T-helper 17 cell (primary cell): ENCODE measurements at places on chromosomes 6 and 20.

DNA sequence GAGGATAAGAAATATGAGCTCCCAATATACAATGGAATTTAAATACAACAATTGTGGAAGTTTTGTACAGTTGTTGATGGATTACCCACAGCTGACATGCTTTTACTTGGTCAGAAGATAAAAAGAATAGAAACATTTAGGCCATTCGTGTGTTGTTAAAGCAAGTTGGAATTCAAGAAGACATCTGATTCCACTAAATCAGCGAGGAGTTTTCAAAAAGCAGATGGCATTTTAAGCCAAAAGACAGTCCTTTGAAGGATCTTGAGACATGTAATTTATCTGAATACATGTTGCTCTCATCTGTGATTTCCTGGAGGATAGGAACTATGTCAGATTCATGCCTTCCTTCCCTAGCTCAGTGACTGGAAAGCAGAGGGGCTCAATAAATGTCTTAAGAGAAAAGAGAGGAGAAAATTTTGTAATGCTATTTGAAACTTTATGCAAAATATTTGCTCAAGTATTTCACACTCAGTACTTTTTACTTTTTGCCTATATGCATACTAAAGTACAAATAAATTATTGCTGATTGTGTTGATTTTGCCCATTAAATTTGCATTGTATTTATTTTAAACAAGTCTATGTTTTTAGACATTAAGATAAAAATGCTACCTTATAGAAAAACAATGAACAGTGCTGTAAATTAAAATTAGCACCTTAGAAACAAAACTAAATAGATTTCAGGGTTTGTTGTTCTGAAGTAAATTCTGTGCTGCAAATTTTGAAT is 733.8 kb upstream of the FLRT3 start:
- DNase-seq: no peak

DNA sequence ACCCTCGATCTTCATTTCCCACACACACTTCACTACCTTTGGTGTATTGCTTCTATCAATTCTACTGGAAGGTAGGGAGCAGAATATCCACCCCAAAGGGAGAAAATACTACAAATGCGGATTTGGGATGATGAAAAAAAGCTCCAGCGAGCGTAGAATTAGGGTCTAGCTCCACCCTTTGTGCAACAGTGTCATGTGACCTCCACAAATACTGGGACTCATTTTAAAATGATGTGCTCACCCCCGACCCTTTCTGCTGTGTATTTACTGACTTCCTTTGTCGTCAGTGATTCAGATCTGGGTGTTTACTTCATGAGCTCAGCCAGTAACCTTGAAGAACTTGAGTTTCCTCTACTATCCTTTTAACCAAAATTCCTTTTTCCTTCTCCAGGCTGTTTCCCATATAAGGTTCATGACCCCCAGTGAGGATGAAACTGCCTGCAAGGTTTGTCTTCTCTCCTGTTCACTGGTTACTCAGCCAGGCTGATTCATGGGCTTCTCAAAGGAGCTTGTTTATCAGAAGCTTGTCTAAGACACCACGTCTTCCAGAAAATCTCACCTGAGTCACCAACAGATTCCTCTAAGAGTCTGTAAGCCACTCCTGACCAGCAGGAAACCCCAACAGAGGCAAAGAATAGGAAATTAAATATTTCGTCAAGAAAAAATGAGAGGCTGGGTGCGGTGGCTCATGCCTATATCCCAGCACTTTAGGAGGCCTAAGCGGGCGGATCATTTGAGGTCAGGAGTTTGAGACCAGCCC is 39.6 kb upstream of the PAX1 start:
- DNase-seq: no peak

GRCh38 chr6:5583528-5583927 is 322.2 kb downstream of the FARS2 start:
- DNase-seq: no peak

DNA sequence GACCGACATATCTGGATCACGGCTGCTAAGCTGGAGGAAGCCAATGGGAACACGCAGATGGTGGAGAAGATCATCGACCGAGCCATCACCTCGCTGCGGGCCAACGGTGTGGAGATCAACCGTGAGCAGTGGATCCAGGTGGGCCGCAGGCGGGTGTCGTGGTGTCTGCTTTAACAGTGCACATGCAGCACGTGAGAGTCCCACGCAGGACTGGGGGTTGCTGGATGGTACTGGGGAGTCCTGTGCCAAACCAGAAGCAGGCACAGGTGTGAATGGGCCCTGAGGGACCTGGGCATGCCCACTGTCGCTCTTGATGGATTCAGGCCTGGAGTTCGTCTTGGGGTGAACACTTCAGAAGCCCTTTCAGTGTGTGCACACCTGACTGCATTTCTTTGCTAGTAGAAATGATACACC is 24.6 kb upstream of the C20orf204 start:
- no peak for DNase-seq

- DNase-seq: no peak
Observed at GRCh38 chr6:19128701-19129100, 708.5 kb upstream of the ID4 start.

DNA sequence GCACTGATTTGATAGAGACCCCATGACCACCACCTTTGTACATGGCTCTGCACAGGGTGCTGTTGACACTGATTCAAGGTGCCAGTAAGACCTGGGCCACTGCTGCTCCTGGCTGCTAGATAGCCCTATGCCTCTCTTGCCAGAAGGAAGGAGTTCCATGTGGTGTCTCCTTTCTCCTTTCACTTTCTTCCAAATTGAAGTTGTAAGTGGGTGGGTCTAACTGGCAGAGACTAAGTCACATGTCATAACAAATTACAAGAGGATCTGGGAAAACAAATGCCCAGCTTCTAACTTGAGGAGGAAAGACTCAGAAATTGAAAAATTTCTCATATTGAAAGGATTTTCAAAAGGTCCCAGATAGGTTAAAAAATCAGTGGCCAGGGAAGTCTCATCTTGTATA is 116.8 kb downstream of the TFAP2B start:
- DNase-seq: no peak

DNA sequence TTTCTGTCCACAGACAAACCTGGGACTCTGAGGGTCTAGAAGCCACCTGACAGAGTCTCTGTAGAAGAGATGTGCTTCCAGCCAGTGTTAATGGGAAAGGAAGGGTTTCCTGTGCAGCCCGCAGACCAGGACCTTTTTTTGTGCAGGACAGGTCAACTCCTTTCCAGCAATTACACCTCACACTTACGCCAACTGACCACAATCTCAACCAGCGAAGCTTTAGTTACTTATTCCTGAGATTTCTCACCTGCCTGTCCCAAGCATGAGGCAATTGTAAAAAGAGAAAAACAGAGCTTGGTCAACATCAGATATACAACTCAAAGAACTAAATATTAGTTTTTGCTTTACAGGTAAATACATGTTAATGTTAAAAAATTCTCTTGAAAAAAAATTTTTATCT is 393.8 kb upstream of the ID4 start:
- DNase-seq: no peak

DNA sequence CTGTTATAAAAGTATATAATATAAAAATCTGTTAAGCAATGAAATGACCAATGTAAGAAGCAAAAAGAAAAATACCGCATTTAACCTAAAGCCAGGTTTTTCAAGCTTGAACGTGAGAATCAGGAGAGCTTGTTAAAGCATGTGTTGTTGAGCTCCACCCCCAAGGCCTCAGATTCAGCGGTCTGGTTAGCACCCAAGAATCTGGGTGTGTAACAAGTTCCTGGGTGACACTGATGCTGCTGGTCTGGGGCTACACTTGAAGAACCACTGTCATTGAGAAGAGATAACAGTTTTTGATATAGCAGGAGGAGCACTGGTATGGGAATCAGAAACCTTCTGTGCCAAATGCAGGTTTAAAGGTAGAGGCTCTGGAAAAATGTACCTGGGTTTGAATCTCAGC is 154.0 kb downstream of the ID4 start:
- no peak for DNase-seq

- DNase-seq: no peak
Observed at GRCh38 chr20:36686504-36686903, 40.5 kb upstream of the SLA2 start.

GRCh38 chr6:7053125-7053774 is 54.5 kb upstream of the RREB1 start:
- no peak for DNase-seq

DNA sequence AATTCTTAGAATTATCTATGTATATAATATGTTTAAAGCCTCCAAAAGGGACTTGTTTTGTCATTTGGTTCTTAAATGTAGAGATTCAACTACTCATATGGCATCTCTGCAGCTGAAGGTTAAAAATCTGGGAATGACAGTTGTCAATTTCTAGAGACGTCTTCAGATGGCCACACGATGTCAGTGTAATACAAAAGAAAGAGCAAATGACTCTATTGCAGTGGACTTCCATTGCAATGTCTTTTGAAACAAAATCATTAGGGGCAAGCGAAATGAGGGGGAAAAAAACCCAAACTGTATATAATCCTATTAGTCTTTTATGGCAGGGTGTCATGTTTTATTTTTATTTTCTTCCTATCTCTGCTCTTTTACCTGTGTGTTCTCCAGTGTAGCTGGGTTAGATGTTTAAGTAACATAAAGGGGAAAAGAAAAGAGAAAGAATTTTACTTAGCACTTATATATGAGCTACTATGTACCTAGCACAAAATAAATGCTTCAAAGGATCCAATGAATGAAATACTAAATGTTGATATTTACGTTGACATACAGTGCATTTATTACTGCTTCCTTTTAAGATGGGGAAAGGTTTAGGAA is 26.2 kb downstream of the CCN2 start:
- no peak for DNase-seq

DNA sequence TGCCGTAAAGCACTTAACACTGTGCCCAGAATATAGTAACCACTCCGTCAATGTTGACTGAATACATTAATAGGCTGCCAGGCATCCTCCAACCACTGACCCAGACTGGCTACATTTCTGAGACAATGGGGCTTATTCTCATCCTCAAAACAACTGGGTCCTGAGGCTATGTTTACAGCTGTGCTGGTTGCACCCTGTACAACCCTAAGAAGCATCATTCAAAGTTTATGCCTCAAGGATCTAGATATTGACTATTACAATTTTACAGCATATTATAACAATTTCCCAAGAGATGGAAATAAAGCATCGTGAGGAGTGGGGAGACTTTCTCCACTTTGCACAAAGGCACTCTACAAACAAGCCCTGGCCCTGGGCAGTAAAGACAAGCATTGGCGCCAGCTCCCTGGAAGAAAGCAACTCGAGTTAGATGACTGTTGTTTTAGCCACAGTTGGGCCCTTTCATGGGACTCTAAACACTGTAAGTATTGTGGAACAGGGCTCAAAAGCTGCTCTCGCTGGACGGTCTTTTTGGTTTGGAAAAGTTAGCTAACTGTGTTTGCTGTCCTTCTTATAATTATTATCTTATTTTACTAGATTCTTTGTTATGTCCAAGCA is 30.2 kb downstream of the MYLIP start:
- DNase-seq: no peak

- DNase-seq: no peak
Observed at GRCh38 chr6:145427232-145427631, 308.1 kb downstream of the EPM2A start.

DNA sequence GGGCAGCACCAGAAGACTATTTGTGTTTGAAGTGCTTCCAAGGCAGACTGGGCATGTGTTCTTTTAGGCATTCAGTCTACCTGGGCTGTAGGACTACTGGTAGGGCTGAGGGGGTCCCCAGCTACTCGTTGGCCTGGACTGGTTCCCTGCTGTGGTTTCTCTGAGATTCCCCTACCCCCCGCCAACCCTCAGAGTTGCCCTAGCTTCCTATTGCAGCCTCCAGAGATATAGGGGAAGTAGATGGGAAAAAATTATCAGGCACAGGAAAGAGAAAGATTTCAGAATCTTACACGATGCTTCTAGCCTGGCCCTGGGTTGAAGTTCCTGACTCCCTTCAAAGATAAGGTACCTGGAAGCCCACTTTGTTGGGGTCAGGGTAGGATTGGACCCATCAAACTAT is 22.5 kb downstream of the BRPF3 start:
- DNase-seq: no peak

GRCh38 chr6:110660066-110660655 is 155.1 kb downstream of the CDK19 start:
- no peak for DNase-seq

- no peak for DNase-seq
Observed at GRCh38 chr6:162970246-162970645, 242.5 kb downstream of the PACRG start.

DNA sequence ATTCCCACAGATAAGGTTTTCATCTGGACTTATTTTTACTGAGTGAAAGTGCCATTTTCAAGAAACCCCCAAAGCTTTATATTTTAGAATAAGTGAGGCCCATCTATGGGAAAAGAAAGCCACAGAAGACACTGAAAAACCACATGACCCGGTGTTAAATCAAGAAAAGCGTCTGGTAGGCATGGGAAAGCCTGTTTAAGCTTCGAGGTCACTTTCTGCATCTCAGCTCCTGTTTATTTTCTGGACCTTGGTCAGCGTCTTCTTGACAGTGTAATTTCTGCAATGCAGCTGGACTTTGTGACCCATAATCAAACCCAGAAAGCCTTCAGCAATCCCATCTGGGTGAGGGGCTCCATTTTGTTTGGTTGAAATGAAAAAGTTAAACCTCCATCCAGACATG is 59.6 kb upstream of the NEDD9 start:
- no peak for DNase-seq

DNA sequence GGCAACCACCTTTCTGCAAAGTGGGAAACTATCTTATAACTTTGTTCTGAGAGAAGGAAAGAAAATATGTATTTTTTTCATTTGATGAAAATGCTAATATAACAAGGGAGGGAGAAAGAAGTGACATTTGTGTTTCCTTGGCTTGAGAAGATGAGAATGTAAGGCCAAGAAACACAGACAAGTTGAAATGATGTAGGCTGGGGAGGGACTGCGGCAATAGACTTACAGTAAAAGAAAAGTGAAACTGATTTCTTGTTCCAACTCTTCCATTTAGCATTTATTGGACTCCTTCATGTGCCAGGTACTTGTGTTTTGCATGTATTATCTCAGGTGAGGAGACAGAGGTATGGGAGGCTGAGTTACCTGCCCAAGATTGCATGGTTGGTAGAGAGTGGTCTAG is 130.9 kb downstream of the CARMIL1 start:
- no peak for DNase-seq

DNA sequence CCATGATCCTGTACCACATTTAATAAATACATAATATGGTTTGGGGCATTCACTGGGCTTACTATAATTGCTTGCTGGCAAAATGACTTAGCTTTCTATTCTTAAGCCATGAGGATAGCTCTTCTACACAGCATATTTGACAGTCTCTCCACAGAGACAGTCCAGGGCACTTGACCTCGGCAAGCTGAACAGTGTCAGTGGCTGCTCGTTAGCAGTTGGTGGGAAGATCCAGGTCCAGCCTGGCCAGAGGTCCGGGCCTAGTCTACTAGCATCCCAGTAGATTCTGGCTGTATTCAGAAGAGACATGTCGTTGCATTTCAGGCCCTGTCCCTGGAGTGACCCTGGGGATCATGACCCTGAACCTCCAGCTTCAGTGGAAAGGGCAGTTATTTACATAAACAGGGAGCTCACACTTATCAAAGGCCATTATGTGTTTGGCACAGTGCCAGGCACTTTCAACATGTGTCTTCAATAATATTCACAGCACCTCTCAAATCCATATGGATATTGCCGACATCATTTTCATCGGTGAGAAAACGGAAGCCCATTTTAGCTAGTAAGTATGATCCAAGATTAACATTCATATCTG is 139.0 kb downstream of the IMPG1 start:
- no peak for DNase-seq
